Stimulated activated CD8-positive, alpha-beta memory T cell treated with anti-CD3 and anti-CD28 coated beads, Interleukin-15, amount 100 ng/mL, for 48 hours (primary cell): ENCODE measurements at places on chromosomes 5 and 9.

DNA sequence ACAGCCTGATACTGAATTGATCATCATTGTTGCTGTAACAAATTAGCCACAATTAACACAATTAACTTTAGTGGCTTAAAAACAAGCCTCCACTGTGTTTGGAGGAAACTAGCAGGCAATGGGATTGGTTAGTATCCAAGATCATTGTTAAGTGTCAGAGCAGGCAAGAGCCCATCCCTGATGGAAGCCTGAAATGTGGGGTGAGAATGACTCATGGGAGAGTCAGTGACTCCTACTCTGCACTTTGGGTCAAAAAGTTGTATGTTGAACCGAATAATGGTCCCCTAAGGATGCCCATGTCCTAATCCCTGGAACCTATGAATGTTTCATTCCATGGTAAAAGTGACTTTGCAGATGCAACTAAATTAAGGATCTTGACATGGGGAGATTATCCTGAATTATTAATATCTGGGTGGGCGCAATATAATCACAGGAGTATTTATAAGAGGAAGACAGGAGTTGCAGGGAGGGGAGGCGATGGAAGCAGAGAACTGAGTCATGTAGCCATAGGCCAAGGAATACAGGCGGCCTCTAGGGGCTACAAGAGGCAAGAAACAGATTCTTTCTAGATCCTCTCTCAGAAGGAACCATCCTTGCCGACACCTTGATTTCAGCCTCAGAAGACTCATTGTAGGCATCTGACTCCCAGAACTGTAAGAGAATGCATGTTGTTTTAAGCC, 28.8 kb downstream of the ALG2 start:
- no peak for DNase-seq

GRCh38 chr5:35830587-35830986, 26.1 kb upstream of the IL7R start:
- no peak for DNase-seq

GRCh38 chr5:170863646-170864045, 1.8 kb downstream of the RANBP17 start:
- DNase-seq = no peak

GRCh38 chr5:133129950-133130349, 78.1 kb downstream of the HSPA4 start:
- DNase-seq = no peak

DNA sequence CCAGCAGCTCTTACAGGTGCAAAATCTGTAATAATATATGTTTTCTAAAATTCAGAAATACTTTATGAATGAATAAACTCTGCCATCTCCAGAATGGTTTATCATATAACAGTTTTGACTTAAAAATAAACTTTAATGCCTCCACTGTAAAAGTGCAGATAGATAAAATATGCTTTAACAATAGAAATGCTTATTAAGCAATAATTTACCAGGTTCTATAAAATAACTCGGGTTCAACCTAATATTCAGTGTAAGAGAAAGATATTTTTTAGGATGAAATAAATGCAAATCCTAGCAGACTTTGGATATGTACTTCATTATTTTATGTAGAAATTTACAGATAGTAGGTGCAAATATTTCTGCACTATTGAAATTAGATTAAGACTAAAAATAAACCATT, 74.1 kb downstream of the FBXL7 start:
- DNase-seq = no peak

GRCh38 chr5:27778121-27778520, 739.7 kb upstream of the CDH9 start:
- no peak for DNase-seq

DNA sequence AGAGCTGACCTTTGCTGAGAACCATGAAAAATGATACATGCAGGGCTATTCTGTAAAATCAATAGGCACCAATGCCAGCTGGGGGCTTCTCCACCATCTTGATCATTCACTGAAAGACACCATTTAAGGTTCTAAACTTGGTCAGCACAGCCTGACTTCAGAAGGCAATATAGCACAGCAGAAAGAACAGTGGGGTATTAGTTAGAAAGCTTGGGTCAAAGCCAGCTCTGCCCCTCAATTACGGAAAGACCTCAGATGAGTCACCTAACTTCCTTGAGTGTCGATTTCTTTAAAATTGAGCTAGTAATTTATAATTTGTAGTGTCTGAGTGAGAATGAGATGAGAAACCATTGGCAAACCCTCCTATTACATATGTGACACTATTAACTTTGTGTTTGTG, 3.4 kb downstream of the TNC start:
- DNase-seq = no peak

DNA sequence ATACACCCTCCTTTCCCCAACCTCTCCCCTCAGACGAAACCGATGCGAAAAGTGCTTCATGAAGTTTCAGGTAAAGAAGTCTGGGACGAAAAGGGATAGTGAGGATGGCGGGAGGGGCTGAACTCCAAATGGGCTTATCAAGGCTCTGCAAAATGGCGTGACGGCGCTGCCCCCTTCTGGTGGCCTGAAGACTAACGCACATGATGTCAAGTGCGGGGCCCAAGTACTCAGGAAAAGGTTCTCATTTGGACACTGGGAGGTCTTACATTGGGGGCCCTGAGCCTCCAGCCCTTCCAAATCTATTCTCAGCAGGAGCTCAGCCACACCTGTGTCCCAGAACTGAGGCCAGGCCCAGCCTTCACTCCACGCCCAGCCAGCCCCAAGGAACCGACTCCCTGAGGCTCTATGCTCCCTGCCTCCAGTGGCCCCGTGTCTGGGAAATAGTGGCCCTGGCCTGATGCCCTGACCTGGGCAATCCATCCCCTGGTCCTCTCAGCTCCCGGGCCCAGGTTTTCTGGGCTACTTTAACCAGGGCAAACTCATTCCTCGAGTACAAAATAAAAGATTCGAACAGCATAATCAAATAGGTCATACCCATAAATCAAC, 119.9 kb downstream of the KCNIP1 start:
- no peak for DNase-seq

DNA sequence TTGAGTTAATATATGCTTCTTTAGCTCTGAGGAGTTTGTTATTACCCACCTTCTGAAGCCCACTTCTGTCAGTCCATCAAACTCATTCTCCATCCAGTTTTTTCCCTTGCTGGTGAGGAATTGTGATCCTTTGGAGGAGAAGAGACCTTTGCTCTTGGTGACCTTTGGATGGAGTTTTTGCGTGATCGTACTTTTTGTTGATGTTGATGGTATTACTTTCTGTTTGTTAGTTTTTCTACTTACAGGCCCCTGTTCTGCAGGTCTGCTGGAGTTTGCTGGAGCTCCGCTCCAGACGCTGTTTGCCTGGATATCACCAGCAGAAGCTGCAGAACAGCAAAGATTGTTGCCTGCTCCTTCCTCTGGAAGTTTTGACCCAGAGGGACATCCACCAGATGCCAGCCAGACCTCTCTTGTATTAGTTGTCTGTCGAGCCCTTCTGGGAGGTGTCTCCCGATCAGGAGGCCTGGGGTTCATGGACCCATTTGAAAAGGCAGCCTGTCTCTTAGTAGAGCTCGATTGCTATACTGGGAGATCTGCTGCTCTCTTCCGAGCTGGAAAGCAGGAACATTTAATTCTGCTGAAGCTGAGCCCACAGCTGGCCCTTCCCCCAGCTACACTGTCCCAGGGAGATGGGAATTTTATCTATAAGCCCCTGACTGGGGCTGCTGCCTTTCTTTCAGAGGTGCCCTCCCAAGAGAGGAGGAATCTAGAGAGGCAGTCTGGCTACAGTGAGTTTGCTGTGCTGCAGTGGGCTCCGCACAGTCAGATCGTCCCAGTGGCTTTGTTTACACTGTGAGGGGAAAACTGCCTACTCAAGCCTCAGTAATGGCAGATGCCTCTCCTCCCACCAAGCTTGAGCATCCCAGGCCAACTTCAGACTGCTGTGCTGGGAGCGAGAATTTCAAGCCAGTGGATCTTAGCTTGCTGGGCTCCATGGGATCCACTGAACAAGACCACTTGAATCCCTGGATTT, 445.5 kb downstream of the MAN2A1 start:
- no peak for DNase-seq

- DNase-seq = no peak
Measured at GRCh38 chr9:106883626-106884190, 20.7 kb downstream of the ZNF462 start.

- DNase-seq = no peak
Measured at GRCh38 chr9:101225271-101225670, 159.5 kb downstream of the BAAT start.

- no peak for DNase-seq
Measured at GRCh38 chr5:112923148-112923917, 1.3 kb upstream of the REEP5 start.

DNA sequence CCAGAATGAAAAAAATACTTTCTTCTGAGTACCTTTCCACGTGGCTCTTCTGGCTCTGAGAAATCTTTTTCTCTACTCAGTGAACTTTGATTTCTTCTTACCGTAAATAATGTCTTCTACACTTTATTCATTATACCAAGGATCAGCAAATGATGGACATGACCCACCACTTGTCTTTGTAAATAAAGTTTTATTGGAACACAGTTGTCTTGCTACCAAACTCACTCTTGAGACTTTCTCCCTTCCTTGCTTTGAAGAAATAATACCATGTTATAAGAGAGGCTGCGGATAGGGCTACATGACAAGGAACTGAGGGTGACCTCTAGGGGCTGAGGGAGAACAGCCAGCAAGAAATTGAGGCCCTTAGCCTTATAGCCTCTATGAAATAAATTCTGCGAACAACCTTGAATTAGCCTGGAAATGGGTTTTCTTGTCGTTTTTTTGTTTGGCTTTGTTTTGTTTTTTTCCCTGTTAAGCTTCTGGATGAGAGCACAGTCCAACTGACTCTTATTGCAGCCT, 212.5 kb downstream of the COMMD10 start:
- no peak for DNase-seq

GRCh38 chr5:174172152-174172551, 126.6 kb downstream of the NSG2 start:
- no peak for DNase-seq

GRCh38 chr9:86721843-86722705, 225.2 kb downstream of the GAS1 start:
- DNase-seq = no peak

- DNase-seq = no peak
Measured at GRCh38 chr9:4822057-4822456, 29.3 kb downstream of the RCL1 start.

DNA sequence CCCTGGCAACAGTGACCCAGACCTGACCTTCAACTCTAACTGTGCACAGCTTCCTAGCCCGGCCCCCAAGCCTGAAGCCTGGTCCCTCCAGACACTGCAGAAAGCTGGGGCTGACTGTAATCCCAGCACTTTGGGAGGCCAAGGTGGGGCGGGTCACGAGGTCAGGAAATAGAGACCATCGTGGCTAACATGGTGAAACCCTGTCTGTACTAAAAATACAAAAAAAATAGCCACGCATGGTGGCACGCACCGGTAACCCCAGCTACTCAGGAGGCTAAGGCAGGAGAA, 35.9 kb downstream of the ADAMTS2 start:
- no peak for DNase-seq

- no peak for DNase-seq
Measured at GRCh38 chr9:121156263-121156731, 45.4 kb downstream of the RAB14 start.

- no peak for DNase-seq
Measured at GRCh38 chr5:107464416-107464815, 206.3 kb downstream of the EFNA5 start.

- no peak for DNase-seq
Measured at GRCh38 chr5:173626505-173626820, 10.0 kb upstream of the BOD1 start.

DNA sequence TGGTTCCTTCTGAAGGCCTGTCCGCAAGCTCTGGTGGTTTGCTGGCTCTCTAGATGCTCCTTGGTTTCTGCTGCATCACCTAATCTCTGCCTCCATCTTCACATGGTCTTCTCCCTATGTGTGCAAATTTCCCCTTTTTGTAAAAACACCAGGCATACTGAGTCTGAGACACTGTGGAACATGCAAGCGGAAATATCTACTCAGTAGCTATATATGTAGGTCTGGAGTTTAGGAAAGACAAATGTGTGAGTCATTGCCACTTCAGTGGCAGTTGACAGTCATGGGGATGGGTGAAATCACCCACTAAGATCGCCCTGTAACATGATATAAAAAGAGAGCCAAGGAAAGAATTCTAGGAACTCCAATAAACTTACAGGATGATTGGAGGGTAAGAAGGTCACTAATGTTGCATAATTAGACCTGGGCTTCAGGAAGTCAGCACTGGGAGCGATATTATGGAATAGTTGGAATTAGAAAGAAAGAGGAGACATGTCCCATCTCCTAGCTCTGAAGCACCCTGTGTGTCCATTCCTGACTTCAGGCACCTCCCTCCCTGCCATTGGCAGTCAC, 22.7 kb upstream of the UBLCP1 start:
- peak; percentile 1 for DNase-seq

DNA sequence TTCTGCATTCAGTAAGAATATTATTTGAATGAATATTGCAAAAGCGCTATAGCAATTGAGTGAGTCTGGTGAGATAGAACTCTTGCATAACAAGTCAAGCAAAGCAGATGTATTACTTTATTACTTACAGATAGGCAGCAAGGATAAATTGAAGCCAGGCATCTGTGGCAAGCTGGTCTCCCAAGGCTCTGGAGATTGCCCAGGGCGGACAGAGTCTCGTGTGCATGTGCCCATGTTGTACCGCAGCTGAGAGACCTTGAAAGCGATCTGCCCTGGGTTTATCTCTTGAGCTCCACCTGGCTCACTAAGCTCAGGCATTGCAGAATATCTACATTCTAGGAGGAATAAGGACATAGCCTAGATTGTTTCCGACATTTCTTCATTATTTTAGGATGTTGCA, 591.6 kb downstream of the ISL1 start:
- DNase-seq = no peak

DNA sequence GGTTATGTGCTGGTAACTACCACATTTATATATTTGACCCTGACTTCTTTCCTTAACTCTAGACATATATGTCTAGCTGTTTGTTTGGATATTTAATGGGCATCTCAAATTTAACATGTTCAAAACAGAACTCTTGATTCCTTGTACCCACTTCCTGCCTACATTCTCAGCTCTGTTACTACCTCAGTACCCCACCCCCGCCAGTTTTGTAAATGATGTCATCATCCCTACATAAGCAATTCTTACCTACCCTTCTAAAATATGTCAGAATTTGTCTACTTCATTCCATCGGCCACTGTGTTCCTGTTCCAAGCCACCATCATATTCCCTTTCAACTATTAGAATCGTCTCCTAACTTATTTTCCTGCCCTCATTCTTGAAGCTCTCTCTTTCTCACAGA, 4.8 kb downstream of the RAD50 start:
- DNase-seq = no peak

- no peak for DNase-seq
Measured at GRCh38 chr5:62506659-62507460, 71.8 kb upstream of the LRRC70 start.

DNA sequence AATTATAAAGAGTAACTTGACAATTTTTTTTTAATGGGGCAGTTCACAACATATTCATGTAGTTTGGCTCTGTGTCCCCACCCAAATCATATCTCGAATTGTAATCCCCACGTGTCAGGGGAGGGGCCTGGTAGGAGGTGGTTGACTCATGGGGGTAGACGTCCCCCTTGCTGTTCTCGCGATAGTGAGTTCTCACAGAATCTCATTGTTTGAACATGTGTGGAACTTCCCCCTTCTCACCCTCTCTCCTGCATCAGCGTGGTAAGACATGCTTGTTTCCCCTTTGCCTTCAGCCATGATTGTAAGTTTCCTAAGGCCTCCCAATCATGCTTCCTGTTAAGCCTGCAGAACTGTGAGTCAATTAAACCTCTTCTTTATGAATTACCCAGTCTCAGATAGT, 40.7 kb downstream of the FBXW11 start:
- peak; percentile 12 for DNase-seq

- no peak for DNase-seq
Measured at GRCh38 chr5:178368274-178368673, 135.7 kb upstream of the PHYKPL start.
